Mononuclear cell (primary cell): ENCODE measurements at places on chromosomes 3 and 15. TPM values are rescaled to one million over a fixed set of nuclear protein-coding genes. Genes with fewer than 3 reads are reported as not detected.

The SECISBP2L gene
- 78.3 TPM for total RNA-seq

The CHL1 gene
- 1.8 TPM for total RNA-seq

The RNU5B-1 gene
- total RNA-seq, result not detected

The PLA2G4E gene
- total RNA-seq, result not detected

The SERPINI2 gene
- total RNA-seq, result not detected

The ZNF502 gene
- total RNA-seq, result 1.6 TPM

The MCF2L2 gene
- 2.9 TPM for total RNA-seq

The KNG1 gene
- 0.21 TPM for total RNA-seq

The CCRL2 gene
- total RNA-seq, result 91.9 TPM

The LRRIQ4 gene
- total RNA-seq, result not detected

The STRA6 gene
- total RNA-seq, result not detected

The SLC6A11 gene
- under 0.01 TPM for total RNA-seq

The TMEM108 gene
- total RNA-seq, result 0.10 TPM

The FBXW12 gene
- total RNA-seq, result not detected

The MEX3B gene
- total RNA-seq, result 1.3 TPM

The GXYLT2 gene
- total RNA-seq, result 0.21 TPM

The NR1I2 gene
- total RNA-seq, result not detected

The SLC28A1 gene
- not detected for total RNA-seq

The ATP2C1 gene
- total RNA-seq, result 46.8 TPM

The LMLN gene
- 3.4 TPM for total RNA-seq

The SI gene
- total RNA-seq, result not detected

The DYNLT2B gene
- total RNA-seq, result 2.2 TPM

The ERICH6 gene
- total RNA-seq, result 0.21 TPM
